ENCODE measurements at places on chromosomes 16 and 17.

GRCh38 chr16:31301708-31302400, 42.1 kb downstream of the ITGAM start:
- peaks cover 6% of the 10 kb centered on the region for H3K4me1 ChIP-seq
- no peaks in the 10 kb centered on the region for H3K36me3 ChIP-seq
- DNase-seq: peak; percentile 9
- no peak overlapping the region for H3K4me3 ChIP-seq

DNA sequence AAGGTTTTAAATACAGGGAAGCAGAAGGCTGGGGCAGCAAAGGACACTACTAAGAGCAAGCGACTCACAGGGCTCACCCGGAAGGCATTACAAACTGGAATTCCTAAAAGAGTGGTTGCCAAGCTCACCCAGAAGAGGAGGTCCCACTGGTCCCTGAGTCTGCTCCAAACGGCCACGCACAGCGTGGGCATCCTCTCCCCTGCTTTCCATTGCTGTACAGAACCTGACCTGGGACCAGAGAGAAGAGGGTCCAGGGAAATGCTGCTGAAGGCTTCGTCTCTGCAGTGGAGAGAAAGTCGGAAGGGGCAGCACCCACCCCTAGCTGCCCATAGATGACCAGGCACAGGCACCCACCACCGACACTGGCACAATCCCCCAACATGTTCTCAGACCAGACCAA, 67.2 kb downstream of the ADCY9 start:
- no peaks in the 10 kb centered on the region for H3K27me3 ChIP-seq
- no peak overlapping the region for H3K4me3 ChIP-seq
- no peaks in the 10 kb centered on the region for H3K36me3 ChIP-seq
- H3K27ac ChIP-seq: no peak overlapping the region
- DNase-seq: no peak
- H3K4me1 ChIP-seq: peaks cover 8% of the 10 kb centered on the region

DNA sequence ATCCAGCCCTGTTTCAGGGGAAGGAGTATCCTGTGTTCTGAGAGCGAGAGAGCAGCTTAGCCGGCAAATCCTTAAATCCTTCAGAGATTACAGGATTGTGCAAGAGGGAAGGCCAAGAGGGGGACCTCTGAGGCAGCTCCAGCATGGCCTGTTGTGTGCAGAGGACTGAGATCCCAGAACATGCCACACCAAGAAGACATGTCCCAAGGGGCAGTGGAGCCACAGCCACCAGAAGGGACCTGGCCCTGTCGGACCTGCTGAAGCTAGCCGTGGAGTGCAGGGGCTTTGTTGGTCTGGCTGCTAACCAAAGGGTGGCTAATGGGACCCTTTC, 1.6 kb upstream of the MRC2 start:
- H3K36me3 ChIP-seq: peaks cover 2% of the 10 kb centered on the region
- peaks cover 10% of the 10 kb centered on the region for H3K4me1 ChIP-seq
- no peak for DNase-seq
- H3K4me3 ChIP-seq: peak overlapping the region; percentile 84

- H3K36me3 ChIP-seq: no peaks in the 10 kb centered on the region
- no peak overlapping the region for H3K27ac ChIP-seq
- no peaks in the 10 kb centered on the region for H3K27me3 ChIP-seq
- DNase-seq: no peak
- H3K4me1 ChIP-seq: no peaks in the 10 kb centered on the region
Observed at GRCh38 chr17:1985686-1986085, 39.4 kb downstream of the RTN4RL1 start.

DNA sequence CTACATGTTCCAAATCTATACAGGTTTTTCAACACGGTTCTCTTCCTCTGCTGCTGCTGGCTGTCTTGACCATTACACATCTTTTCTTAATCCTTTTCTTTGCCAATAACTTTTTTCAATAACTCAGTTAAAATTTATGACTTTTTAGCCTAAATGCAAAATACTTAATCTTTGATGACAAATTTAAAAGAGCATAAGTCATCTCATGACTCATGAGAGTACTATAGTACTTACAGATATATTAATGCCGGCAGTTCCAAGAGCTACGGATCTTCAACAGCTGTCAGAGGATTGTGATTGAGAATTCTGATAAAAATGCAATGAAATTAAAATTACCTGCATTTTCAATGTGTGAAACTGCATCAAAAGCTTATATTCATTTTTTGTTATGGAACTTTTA, 105.5 kb downstream of the KPNA2 start:
- DNase-seq: no peak
- H3K36me3 ChIP-seq: no peaks in the 10 kb centered on the region
- H3K4me3 ChIP-seq: no peak overlapping the region

- H3K4me1 ChIP-seq: no peaks in the 10 kb centered on the region
- no peaks in the 10 kb centered on the region for H3K36me3 ChIP-seq
- peaks cover 10% of the 10 kb centered on the region for H3K27me3 ChIP-seq
Observed at GRCh38 chr17:57767561-57767960, 22.5 kb upstream of the CCDC182 start.

- no peak for DNase-seq
- no peak overlapping the region for H3K27ac ChIP-seq
- H3K27me3 ChIP-seq: peaks cover 7% of the 10 kb centered on the region
- no peaks in the 10 kb centered on the region for H3K4me1 ChIP-seq
- H3K36me3 ChIP-seq: no peaks in the 10 kb centered on the region
Observed at GRCh38 chr16:56532714-56533113, 12.9 kb upstream of the BBS2 start.

GRCh38 chr16:79409978-79410377, 190.6 kb downstream of the MAF start:
- DNase-seq: no peak
- H3K4me3 ChIP-seq: no peak overlapping the region
- no peaks in the 10 kb centered on the region for H3K27me3 ChIP-seq
- no peaks in the 10 kb centered on the region for H3K36me3 ChIP-seq
- peaks cover 6% of the 10 kb centered on the region for H3K4me1 ChIP-seq

DNA sequence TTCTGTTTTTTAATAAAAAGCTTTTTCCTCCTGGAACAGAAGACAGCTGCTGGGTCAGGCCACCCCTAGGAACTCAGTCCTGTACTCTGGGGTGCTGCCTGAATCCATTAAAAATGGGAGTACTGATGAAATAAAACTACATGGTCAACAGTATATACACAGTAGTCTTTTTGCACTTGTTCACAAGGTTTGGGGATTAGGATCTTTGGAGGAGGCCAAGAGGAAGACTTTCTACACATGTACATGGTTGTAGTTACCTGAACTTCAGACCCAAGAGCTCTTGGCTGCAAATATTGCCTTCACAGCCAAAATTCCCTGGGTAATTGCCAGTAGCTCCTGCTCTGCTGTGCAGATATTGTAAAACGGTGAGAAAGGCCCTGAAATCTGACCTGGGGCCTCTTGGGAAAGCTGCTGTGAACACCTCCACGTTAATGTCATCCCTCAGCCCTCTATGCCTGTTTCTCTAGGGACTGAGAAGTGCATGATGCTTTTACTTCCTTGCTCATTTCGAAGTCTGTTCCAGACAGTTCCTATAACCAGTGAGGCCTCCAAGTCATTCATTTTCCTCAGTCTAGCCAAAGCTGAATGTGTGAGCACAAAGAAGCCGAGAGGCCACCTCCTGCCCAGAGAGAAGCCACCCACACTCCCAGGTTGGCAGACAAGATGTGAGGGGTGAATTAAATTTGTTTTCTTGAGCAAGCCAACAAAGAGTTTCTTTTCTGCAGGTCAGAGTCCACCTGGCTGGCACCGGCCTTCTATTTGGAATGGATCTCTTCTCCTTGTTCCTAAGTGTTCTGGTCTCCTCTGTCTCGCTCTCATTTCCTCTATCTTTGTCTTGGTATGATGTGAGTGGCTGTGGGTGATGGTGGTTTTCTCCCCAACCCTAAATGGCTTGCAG, 15.9 kb downstream of the ANKRD40 start:
- H3K36me3 ChIP-seq: peaks cover 22% of the 10 kb centered on the region
- peaks cover 4% of the 10 kb centered on the region for H3K4me1 ChIP-seq
- H3K4me3 ChIP-seq: no peak overlapping the region

GRCh38 chr17:13931111-13931526, 138.2 kb upstream of the COX10 start:
- H3K27ac ChIP-seq: no peak overlapping the region
- H3K36me3 ChIP-seq: peaks cover 2% of the 10 kb centered on the region
- DNase-seq: no peak

GRCh38 chr16:68538880-68539701, at the start of gene ZFP90:
Gene ZFP90, plus strand, starts transcription at chr16:68539291. Its CDS starts 502 bp downstream, at chr16:68539793.
- H3K27ac ChIP-seq: peak within 1 kb of the TSS; percentile 95
- peaks cover 36% of the 10 kb centered on the region for H3K36me3 ChIP-seq
- peaks cover 12% of the 10 kb centered on the region for H3K4me1 ChIP-seq
- H3K4me3 ChIP-seq: peak within 1 kb of the TSS; percentile 94

DNA sequence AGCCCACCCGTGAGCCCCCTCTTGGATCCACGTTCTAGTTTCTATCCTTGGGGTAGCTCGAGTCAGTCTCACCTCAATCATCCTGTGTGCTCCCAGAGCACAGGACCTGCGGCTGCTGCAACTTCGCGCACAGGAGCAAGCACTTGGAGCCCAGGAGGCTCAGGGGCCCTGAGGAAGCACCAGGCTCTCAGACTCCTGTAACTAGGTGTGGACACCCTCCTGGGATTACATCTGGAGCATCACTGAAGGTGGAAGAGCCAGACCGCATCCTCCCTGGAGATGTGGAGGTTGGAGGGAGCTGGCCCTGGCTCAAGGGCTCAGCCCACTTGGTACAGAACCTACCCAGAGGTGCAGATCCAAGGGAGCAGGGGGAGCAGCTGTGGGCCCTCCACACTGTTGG, 2.7 kb downstream of the HBQ1 start:
- no peak for DNase-seq
- H3K36me3 ChIP-seq: peaks cover 14% of the 10 kb centered on the region
- peaks cover 14% of the 10 kb centered on the region for H3K27me3 ChIP-seq
- no peak overlapping the region for H3K4me3 ChIP-seq
- H3K27ac ChIP-seq: no peak overlapping the region

DNA sequence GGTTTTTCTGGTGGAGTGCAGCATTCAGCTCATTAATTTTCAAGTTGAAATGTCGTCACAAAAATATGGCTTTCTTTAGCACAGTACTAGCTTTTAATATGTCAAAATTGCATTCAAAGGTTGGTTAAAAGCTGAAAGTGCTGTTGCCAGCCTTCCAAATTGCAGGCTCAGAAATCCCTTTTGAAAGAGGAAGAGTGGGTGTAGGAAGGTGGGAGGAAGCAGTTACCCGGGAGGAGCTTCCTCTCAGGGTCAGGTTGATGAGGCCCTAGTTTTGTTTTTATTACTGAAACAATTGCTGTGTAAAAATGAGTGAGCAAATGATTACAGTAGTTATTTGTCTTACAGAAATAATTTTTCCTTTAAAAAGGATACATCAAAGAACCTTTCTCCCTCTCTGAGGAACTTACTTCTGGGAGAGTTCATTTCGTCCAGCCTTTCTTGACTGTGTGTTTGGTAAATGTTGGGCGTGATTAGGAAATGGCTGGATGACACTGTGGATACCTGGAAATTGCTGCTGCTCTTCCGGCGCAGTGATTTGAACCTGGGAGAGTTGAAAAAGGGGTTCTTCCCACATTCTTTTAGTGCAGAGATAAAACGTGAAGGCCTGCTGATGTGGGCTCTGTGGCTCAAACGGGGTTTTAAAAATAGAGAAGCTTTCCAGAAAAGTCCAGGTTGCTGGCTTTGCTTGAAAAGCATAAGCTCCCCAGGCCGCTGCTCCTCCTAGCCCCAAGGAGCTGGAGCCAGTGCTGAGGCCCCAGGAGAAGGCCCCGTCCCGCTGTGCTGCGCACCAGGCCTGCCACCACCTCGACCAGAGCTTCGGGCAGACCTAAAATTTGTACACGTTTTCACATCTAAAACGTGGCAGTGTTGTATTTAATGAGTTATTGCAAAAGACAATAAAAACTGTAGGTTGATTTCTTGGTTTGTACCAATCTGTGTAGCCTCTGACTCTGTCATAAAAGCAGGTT, 41.7 kb downstream of the SEC14L1 start:
- no peaks in the 10 kb centered on the region for H3K27me3 ChIP-seq
- H3K4me1 ChIP-seq: peaks cover 43% of the 10 kb centered on the region
- peak overlapping the region; percentile 52 for H3K4me3 ChIP-seq
- no peak for DNase-seq

GRCh38 chr17:40355804-40356758, 8.5 kb downstream of the GJD3 start:
- no peaks in the 10 kb centered on the region for H3K27me3 ChIP-seq
- peaks cover 19% of the 10 kb centered on the region for H3K4me1 ChIP-seq
- no peak overlapping the region for H3K27ac ChIP-seq
- no peak overlapping the region for H3K4me3 ChIP-seq

GRCh38 chr17:44444735-44445105, 55.3 kb upstream of the ITGA2B start:
- no peak for DNase-seq
- H3K27ac ChIP-seq: no peak overlapping the region
- H3K36me3 ChIP-seq: peaks cover 2% of the 10 kb centered on the region
- no peaks in the 10 kb centered on the region for H3K27me3 ChIP-seq
- H3K4me1 ChIP-seq: peaks cover 25% of the 10 kb centered on the region

- H3K27me3 ChIP-seq: no peaks in the 10 kb centered on the region
- no peak overlapping the region for H3K27ac ChIP-seq
- peaks cover 16% of the 10 kb centered on the region for H3K36me3 ChIP-seq
- peaks cover 21% of the 10 kb centered on the region for H3K4me1 ChIP-seq
Observed at GRCh38 chr16:89697161-89697615, 4.3 kb downstream of the SPATA2L start.

GRCh38 chr17:27741361-27741861, 58.9 kb downstream of the NOS2 start:
- peaks cover 3% of the 10 kb centered on the region for H3K27me3 ChIP-seq
- H3K36me3 ChIP-seq: no peaks in the 10 kb centered on the region
- H3K4me1 ChIP-seq: no peaks in the 10 kb centered on the region
- H3K27ac ChIP-seq: no peak overlapping the region
- DNase-seq: no peak
- H3K4me3 ChIP-seq: no peak overlapping the region

DNA sequence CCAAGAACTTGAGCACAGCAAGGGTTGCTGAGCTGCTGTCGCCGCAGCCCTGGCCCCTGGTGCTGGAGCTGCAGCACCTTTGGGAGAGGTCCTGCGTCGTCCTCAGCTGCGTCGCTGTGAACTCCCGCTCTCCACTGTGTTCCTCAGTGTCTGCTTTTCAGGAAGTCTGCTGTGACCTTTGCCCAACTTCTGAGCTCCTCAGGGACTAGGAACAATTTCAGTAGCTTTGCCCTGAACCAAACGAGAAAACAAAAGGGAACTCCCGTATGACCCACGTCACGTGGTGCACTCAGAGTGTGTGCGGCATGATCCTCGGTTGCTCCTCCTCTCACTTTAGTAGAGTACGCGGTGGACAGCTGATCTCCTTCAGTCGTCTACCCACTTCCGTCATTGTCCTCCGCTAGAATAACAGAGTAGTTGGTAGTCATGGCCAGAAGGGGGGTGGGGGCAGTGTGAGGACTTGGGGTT, 44.2 kb downstream of the WDR45B start:
- no peak overlapping the region for H3K4me3 ChIP-seq
- peak overlapping the region; percentile 42 for H3K27ac ChIP-seq
